ENCODE measurements at places on chromosomes 16 and 17.

DNA sequence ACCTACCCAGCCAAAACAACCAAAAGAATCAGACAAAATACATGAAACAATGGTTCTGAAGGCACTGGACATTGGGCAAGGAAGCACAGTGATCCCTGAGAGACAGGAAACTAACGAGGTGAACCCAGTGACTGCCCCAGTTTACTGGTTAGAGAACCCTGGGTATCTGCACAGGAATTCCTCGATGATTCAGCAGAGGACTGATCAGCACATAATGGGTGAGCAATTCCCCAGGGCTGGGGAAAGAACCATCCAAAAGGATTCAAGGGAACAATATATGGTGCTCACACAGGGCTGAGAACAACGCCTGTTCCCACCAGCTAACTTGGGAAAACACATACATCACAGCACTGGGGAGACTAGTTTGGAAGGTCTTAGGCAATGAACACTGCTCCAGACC, 167.2 kb downstream of the PARN start:
- DNase-seq: no peak

DNA sequence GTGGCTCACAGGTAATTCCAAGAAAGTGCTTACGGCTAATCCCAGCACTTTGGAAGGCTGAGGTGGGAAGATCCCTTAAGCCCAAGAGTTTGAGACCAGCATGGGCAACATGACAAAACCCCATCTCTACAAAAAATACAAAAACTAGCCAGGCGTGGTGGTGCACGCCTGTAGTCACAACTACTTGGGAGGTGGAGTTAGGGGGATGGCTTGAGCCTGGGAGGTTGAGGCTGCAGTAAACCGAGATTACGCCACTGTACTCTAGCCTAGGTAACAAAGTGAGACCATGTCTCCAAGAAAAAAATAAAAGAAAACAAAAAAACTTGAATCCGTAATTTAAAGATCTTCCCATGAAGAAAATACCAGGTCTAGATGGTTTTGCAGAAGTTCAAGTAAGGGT, 5.0 kb downstream of the ICAM2 start:
- DNase-seq: no peak

DNA sequence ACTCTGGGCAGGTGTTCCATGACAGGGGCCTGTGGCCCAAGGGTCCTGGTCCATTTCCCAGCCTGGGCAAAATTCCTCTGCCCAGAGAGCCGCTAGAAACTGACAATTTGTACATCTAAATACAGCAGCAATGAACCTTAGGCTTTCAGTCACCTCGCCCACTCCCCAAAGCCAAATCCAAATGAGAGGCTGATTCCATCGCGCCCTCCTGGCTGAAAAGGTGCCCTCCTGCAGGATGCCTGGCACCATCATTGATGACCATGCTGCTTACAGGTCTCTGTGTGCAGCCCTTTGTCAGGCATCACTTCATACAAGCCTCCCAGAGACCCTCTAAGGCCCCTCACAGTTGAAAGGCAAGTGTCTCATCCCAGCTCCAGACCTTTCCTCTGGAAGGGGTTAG, 114.7 kb downstream of the C16orf78 start:
- DNase-seq: no peak

DNA sequence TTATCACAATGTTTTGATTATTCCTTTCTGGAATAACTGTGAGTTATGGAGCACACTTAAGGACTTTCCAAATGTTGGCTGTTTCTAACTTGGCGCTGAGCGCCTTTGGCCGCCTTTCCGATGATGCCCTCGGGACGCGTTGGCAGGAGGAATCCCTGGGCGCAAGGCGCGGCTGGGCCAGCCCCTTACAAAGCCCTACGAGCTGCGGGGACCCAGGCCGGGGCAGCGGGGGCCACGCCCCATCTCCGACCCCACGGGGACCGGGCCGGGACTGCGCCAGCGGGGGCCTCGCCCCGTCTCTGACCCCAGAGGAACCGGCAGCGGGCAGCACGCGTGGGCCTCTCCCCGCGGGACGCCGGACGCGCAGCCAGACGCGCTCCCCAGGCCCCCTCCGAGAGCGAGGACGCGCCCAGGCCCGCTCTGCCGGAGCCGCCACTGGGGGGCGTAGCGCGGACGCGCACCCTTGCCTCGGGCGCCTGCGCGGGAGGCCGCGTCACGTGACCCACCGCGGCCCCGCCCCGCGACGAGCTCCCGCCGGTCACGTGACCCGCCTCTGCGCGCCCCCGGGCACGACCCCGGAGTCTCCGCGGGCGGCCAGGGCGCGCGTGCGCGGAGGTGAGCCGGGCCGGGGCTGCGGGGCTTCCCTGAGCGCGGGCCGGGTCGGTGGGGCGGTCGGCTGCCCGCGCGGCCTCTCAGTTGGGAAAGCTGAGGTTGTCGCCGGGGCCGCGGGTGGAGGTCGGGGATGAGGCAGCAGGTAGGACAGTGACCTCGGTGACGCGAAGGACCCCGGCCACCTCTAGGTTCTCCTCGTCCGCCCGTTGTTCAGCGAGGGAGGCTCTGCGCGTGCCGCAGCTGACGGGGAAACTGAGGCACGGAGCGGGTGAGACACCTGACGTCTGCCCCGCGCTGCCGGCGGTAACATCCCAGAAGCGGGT, at the start of gene GAA:
Gene GAA, plus strand, starts transcription at position 571 of the 935 bp plus-strand sequence. CDS start 3,006 bp downstream, outside the sequence.
- peak; percentile 88 for DNase-seq

DNA sequence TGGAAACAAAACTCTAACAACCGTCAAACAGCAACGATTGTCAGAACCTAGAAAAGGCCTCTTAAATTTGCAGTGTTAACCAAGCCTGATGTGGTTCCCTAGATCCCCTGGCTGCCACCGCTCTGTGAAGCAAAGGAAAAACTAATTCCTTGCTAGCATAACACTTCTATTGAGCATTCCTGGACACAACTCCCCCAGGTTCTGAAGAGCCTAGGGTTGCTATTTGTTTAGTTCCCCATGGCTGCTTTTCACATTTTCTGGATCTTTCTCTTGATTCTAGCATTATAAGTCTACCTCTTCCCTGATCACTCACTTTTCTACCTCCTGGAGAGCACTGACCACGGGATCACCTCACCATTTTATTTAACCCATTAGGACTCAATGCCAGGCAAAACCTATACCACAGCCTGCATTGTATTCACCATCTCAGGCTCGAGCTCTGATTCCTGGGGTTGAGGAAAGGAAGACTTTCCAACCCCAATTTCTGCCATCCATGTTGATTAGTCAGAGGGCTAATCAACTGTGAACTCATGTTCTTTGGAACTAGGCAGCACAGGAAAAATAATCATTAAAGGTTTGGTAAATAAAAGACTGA, 692 bp upstream of the KCNJ16 start:
- DNase-seq: no peak

- no peak for DNase-seq
These were observed 66.3 kb upstream of the METRNL start for GRCh38 chr17:83012868-83013778.

- DNase-seq: no peak
These were observed 299.5 kb downstream of the MAF start for GRCh38 chr16:79301051-79301450.

DNA sequence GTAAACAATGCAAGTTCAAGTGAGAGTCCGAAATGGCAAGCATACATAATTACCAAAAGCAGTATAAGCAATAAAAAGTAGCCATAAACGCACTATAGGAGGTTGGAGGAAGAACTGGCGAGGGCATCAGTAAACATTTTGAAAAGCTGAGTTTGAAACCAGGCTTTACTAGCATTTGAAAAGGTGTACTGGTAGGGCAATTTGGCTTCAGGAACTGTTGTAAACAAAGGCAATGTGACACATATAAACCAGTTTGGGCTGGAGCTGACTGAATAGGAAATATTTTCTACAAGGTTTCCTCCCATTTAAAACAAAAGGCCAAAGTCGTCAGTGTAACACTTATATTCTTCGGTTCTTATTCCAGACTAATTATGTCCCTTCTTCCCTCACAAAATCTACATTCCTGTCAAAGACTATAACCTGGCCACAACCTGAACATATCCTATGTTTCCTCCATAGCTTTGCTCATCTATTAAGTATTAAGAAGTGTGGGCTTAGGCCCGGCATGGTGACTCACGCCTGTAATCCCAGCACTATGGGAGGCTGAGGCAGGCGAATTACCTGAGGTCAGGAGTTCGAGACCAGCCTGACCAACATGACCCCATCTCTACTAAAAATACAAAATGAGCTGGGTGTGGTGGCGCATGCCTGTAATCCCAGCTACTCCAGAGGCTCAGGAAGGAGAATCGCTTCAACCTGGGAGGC, 7.8 kb downstream of the CBX1 start:
- DNase-seq: no peak

- no peak for DNase-seq
These were observed 112.8 kb downstream of the ZNF778 start for GRCh38 chr16:89330177-89330856.

GRCh38 chr16:55832773-55833691, at the start of gene CES1:
TSS of gene CES1 (minus strand) at chr16:55833096. CDS start at chr16:55833055, 41 bp downstream.
- DNase-seq: no peak

DNA sequence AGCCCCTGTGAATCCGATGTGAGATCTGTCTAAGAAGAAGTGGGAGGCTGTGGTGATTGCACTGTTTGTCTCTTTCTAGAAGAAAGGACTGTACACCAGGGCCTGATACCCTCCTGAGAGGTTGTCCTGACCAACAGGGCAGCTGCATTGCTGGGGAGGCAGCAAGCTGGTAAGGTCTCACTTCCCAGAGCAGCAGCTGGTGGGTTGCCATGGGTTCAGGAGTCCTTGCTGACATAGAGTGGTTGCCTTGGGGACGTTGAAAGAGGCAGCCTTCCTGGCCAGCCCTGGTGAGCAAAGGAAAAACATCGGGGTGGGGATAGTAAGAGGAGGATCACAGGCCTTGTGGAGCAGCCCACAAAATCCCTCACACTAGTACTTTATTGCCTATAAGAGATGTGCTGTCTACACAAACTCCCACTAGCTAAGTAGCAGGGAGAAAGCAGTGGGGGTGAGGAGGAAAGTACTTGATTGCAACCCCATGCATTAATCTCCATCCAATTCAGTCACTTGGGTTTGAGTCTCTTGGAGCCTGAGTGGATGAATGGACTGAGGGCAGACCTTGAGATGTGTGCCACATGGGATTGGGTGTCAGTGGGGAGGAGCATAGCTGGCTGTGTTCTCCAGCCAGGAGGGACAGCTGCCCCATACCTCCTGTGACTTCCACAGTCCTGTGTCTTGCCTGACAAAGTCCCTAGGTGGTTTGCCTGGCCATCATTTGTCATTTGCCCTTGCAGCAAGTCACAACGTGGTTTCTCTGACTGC, 143.8 kb upstream of the RPL38 start:
- DNase-seq: no peak

DNA sequence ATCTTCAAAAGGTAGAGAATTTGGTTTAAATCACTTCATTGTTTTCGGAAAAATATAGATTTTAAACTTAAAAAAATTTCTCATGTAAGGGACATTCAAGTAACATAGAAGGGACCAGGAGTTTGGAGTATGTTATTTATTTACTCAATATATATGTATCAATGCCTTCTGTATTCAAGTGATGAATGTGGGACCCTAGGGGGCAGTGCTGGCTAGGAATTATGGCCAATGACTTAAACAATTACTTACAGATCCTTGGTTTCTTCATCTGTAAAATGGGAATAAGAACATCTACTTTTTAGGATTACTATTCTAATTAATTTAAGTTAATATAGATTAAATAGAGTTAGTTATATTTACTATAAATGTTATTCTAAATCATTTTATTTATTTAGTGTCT, 886.3 kb upstream of the RBFOX1 start:
- DNase-seq: peak; percentile 1

DNA sequence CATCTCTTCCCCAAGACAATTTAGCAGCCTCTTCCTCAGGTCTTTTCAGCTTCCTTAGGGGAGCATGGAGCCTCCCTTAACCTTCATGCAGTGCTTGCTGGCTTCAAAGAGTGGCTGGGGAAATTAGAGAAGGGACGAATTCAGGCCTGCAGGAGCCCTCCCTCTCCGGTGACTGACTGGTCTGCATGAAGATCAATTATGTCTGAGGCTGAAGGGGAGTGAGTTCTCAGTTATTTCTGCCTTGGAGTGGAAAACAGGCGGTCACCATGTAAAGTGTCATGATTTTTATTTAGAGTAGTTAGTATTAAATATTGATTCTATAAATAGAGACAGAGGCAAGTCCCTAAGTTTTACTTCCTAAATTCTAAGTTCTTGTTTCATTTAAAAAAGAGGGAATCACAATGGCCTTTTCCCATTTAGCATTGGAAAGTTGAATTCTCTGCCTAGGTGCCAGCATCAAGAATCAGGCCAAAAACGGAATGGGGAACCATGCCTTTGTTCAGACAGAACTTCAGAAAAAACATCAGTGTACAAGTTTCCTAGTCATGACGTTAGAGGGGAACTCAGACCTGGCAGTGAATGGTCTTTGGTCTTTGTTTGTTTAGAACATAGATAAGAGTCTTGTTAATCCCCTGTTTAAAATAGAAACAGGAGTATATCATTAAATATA, 4.4 kb downstream of the GABARAPL2 start:
- no peak for DNase-seq

DNA sequence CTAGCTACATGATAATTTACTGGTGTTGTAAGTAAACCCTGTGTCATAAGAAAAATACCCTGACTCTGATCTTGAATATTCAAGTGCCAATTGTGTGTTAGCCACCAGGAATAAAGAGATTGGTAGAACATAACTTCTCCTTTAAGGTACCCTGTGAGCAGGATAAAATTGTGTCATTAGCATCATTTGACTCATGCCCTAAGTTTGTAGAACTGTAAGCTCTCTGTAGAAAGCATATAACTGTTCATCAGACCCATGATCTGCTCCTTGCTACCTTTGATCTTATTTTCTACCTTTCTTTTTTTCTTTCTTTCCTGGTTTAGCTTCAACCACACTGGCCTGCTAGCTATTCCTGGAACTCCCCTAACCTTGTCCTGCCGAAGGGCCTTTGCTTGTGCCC, 35.8 kb downstream of the PTRH2 start:
- DNase-seq: no peak

GRCh38 chr16:23700509-23700908, 12.5 kb downstream of the ERN2 start:
- DNase-seq: no peak

GRCh38 chr16:2009164-2009711, 383 bp downstream of the ZNF598 start:
- peak; percentile 40 for DNase-seq

- peak; percentile 98 for DNase-seq
These were observed 63.3 kb downstream of the TUBD1 start for GRCh38 chr17:59829217-59830006.

GRCh38 chr17:47733674-47734410, 806 bp downstream of the TBX21 start:
- no peak for DNase-seq

DNA sequence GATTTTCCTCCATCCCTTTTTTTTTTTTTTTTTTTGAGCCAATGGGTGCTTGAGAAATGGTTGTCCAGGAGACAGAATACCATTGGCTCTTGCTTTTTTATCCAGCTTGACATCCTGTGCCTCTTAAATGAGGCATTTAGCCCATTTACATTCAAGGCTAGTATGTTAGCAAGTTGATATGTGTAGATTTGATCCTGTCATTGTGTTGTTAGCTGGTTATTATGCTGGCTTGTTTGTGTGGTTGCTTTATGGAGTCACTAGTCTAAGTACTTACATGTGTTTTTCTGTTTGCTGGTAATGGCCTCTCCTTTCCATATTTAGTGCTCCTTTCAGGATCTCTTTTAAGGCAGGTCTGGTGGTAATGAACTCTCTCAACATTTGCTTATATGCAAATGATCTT, 14.1 kb upstream of the SLFN11 start:
- no peak for DNase-seq

- peak; percentile 63 for DNase-seq
These were observed 41.4 kb downstream of the AP1G1 start for GRCh38 chr16:71767060-71767900.

- DNase-seq: no peak
These were observed 21.7 kb downstream of the LRRC75A start for GRCh38 chr17:16470265-16470664.

GRCh38 chr16:27326738-27327585, 13.2 kb downstream of the IL4R start:
- DNase-seq: peak; percentile 49

- DNase-seq: no peak
These were observed 2.1 kb downstream of the COL1A1 start for GRCh38 chr17:50199211-50199802.

Measured in OCI-M1 (cell line).